ENCODE measurements at places on chromosomes 2 and 18. TPM values are rescaled to one million over a fixed set of nuclear protein-coding genes. Genes with fewer than 3 reads are reported as not detected.

- no peak for DNase-seq
Measured at GRCh38 chr2:202508686-202509085, 126.1 kb upstream of the FAM117B start.

- DNase-seq = no peak
Measured at GRCh38 chr2:160087854-160088745, 25.7 kb upstream of the PLA2R1 start.

DNA sequence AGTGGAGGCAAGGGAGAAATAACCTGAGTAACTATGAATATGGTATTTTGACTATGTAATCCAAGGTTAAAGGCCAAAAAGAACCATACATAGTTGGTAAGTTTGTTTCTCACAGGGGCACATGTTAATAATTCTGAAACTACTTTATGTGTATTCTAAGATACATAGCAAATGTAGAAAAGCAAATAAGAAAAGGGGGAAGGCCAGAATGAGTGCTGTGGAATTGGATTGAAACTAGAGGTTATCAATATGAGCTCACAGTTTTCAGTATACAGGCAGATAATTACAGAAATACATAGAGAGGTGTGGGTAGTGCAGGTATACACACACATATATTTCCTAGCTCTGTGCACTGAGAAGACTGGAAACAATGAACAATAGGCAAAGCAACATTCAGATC, 13.7 kb downstream of the INO80C start:
- DNase-seq = no peak

GRCh38 chr2:94870440-94871225, 597 bp upstream of the TEKT4 start:
- no peak for DNase-seq

DNA sequence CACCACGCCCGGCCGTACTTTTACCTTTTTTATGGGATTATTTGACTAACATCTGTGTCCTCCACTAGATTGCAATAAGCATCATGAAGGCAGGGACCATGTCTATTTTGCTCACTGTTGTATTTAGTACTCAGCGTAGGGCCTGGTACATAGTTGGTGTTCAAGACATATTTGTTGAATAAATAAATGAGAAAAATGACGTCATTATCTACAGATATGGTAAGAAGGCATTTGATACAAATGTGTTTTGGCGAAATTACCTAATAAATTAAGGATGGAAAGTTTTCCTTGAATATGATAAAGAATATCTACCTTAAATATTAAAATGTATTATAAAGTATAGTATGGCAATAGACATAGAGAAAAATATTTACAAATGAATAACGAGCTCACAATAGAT, 24.0 kb upstream of the FAM136A start:
- no peak for DNase-seq

- no peak for DNase-seq
Measured at GRCh38 chr2:44351088-44351487, 10.2 kb downstream of the PREPL start.

DNA sequence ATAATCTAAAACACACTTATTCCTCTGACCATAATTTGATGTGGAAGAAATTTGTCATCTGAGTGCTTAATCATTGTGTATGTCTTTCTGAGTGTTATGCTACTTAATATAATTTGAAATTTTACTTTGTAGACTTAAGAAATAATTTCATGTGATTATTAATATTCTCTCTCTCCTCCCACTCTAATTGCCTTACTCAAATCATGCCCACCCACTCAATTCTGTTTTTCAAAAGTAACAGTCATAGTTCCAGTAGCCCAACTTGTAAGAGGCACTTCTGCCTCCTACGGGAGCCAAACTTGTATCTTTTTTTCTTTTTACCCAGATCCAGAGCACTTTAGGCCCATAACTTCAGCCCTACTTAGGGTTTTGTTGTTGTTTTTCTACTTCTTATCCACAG, 18.5 kb upstream of the KYNU start:
- DNase-seq = no peak

GRCh38 chr2:148515976-148516375, 128.6 kb upstream of the EPC2 start:
- DNase-seq = no peak

Gene CCDC74B
- total RNA-seq = 1.5 TPM

Gene CYB5A
- total RNA-seq = 39.8 TPM

Gene RAPGEF4
- 4.5 TPM for total RNA-seq

Gene ZNF385B
- total RNA-seq = 2.0 TPM

Gene CFC1
- total RNA-seq = not detected

Gene GPR55
- total RNA-seq = 0.14 TPM
